ENCODE measurements at places on chromosomes 5 and 9.

- no peak for DNase-seq
Measured at GRCh38 chr5:167708449-167708848, 583.0 kb upstream of the WWC1 start.

DNA sequence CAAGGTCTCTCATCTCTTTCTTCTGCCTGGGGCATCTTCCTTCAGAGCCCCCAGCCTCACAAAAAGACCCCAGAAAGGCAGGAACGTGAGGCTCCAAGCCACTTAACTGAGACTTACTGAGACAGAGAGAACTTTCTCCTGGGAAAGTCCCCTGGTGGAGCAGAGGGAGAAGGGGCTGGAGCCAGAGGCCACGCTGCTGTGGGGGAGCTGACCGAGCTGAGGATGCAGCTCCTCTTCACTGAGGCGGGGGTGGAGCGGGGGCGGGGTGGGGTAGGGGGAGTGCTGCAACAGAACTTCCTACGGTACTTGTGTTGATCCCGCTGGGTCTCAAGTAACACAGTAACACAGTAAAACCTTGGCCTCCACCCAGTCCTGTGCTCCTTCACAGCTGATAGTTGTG lies 204.0 kb downstream of the FSTL4 start:
- peak; percentile 43 for DNase-seq

GRCh38 chr9:93591301-93592007 lies 15.1 kb downstream of the PHF2 start:
- peak; percentile 49 for DNase-seq

- peak; percentile 60 for DNase-seq
Measured at GRCh38 chr5:55711507-55712022, 559 bp downstream of the SLC38A9 start.

DNA sequence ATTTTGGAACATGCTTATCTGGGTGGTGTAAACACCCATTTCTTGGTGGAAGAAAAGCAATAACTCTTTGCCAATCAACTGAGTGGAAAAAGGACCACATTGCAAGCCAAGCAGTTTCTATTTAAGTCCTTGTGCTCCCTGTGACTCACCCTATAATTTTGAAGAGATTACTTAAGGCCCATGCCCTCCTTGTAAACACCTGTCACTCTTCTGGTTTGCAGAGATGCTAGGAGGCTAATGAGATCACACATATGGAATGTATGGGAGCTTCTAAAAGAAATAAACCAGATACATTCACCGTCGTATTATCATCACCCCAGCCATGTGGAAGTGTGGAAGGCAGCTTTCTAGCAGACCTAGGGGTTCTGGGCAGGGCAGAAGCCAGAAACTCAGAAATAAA lies 337.1 kb downstream of the GADD45G start:
- DNase-seq: no peak

DNA sequence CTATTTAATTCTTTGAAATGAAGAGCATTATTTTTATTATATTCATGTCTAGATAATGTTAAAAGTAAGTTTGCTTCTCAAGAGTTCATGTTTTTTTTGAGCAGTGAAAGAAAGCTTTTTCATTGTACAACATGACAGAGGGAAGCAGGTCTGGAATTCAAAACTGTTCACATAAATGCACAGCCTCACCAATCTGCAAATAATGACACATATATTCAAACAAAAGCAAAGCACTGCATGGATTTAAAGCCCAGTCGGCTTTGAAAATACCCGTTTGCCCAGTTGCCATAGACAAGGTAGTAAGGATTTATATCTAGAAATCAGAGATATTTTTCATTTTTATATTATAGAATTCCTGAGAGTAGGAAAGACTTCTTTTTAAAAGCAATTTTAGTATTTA lies 201.8 kb downstream of the CD180 start:
- DNase-seq: no peak

DNA sequence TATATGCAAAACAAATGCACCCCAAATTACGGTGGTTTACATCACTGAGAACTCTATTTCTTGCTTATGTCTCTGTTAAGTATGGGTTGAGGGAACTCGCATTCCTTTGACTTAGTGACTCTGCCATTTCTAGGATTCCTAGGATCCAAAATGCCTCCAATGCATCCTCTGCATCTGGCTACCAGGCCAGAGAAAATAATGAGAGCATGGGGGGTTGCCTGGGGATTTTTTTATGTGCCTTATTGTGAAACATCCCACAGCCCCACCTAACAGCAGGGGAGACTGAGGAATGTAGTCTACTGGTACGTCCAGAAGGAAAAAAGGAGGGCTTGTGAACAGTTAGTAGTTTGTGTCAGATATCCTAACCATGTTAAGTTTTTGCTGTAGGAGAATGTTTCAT lies 466.0 kb upstream of the ARRDC3 start:
- DNase-seq: no peak

- no peak for DNase-seq
Measured at GRCh38 chr5:149901511-149901910, 43.1 kb downstream of the PDE6A start.

Measured in activated CD8-positive, alpha-beta memory T cell treated with anti-CD3 and anti-CD28 coated beads for 24 hours (primary cell).